ENCODE measurements at places on chromosomes 7 and 10.

- DNase-seq = no peak
Observed at GRCh38 chr7:117375380-117375779, 51.9 kb downstream of the ASZ1 start.

- DNase-seq = no peak
Observed at GRCh38 chr10:60537697-60538096, 148.0 kb upstream of the ANK3 start.

GRCh38 chr10:123962756-123963530 lies 71.3 kb upstream of the CPXM2 start:
- no peak for DNase-seq

- no peak for DNase-seq
Observed at GRCh38 chr10:104233817-104234216, 1.7 kb upstream of the CFAP43 start.

- no peak for DNase-seq
Observed at GRCh38 chr10:31912289-31912688, 16.3 kb downstream of the ARHGAP12 start.

DNA sequence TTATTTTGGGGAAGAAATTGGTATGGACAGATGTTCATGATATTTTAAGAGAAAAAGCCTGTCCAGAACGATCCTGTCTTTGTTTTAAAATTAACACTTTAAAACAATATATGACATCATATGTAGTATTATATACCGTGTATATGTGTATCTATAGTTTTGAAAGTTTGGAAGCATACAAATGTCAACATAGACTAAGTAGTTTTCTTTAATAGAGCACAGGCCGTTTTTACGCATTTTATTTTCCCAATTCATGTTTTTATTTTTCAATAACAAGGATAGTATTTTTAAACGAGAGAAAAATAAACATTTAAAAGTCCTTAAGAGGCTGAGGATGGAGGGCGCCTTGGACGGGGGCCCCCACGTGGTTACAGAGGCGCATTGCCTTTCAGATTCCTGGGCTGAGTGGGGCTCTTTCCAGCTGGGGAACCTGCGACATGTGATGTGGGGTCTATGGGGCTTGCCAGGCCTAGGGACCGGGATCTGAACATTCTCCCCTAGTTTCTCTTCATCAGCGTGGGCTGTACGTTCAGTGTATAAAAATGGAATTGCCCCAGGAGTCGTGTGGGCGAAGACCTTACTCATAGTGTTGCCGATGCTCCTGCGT lies 127.8 kb upstream of the ZNF746 start:
- peak; percentile 82 for DNase-seq

GRCh38 chr7:158865462-158865922 lies 9.1 kb downstream of the DYNC2I1 start:
- no peak for DNase-seq

DNA sequence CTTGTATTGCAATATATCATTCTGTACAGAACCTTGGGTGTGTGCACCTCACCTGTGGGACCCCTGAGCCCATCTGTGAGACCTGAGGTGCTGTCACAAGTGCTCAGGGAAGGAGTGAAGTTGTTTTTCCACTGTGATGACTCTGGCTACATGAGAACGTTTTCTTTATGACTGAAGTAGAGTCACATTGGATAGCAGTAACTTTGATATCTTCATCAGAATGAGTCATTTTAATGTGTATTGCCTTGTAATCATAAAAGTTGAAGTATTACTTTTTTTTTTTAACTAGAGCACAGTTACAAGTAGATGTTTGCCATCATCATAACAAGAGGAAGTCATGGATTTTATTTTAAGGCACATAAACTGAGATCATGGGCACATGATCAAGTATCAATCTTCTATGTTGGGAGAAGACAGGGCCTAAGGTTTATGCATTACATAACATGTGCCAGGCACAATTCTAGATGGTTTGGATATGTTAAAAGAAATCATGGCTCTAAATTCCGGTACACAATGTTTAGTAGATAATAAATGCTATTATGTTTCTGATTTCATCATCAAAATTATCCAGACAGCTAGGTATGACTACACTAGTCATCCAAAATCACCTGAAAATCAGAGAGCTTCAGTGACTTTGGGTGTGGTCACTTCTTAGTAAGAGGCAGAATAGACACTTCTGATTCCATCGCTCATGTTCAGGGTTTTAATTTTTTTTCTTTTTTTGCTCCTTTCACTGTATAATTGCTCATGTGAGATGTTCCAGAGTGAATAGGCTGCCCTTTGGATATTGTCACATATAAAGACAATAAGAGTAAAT lies 82.7 kb upstream of the KLF6 start:
- DNase-seq = no peak

DNA sequence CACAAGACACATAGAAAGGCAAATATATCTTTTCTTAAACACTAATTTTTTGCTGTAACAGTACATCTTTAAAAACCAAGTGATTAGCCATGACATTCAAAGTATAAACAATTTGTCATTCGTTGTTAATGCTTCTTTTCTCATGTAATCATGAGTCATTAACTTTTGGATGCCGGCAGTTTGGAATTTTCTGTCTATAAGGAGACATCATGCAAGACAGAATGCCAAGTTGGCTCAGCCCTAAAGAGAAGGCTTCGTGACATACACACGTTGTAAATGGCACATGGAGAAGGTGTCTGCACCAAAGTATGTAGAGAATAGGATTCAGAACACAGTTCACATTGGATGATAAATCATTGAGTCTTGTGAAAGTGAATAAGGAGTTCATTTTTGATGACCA lies 35.9 kb downstream of the CCDC3 start:
- DNase-seq = no peak

- no peak for DNase-seq
Observed at GRCh38 chr7:129095258-129095657, 40.3 kb upstream of the TNPO3 start.

- no peak for DNase-seq
Observed at GRCh38 chr10:112497347-112497950, 50.4 kb downstream of the VTI1A start.

GRCh38 chr10:5631936-5632335 lies 34.5 kb downstream of the ASB13 start:
- DNase-seq = no peak

GRCh38 chr7:95558864-95559263 lies 37.5 kb downstream of the PDK4 start:
- no peak for DNase-seq

- peak; percentile 10 for DNase-seq
Observed at GRCh38 chr7:130667593-130668257, 823 bp downstream of the COPG2 start.

DNA sequence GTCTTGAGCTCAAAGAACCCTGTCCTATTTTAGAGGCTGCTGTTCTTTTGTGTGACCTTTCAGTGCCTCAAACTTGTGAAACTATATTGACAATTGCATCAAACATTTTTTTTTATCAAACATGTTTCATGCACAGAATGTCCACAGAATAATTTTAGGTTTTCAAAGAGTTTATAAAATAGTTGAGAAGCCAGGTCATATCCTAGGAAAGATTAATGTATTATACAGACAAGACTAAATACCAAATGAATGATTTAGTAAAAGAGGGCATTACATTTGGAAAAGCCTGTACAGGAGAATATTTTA lies 67.0 kb downstream of the CDK6 start:
- DNase-seq = no peak

DNA sequence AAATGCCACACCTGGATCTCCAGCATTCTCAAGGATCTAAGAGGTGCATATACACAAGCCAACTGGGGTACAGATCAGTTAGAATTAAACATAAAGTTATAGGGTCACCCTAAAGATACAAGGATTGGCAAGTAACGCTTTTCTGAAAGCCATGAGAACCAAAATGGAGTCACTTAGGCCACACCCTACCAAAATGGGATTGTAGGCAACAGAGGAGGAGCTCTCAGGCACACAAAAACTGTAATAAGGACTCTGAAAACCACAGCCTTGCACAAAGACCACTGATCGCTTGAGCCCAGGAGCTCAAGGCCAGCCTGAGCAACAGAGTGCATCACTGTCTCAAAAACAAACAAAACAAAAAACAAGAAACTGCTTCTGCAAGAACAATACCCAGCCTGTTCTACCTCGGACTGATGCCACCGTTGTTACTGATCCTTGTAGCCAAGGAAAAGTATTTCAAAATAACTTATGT lies 35.5 kb downstream of the SVOPL start:
- DNase-seq = no peak

GRCh38 chr10:75596930-75597620 lies 165.7 kb downstream of the LRMDA start:
- DNase-seq = no peak

- no peak for DNase-seq
Observed at GRCh38 chr10:78599122-78599853, 469.5 kb upstream of the ZMIZ1 start.

DNA sequence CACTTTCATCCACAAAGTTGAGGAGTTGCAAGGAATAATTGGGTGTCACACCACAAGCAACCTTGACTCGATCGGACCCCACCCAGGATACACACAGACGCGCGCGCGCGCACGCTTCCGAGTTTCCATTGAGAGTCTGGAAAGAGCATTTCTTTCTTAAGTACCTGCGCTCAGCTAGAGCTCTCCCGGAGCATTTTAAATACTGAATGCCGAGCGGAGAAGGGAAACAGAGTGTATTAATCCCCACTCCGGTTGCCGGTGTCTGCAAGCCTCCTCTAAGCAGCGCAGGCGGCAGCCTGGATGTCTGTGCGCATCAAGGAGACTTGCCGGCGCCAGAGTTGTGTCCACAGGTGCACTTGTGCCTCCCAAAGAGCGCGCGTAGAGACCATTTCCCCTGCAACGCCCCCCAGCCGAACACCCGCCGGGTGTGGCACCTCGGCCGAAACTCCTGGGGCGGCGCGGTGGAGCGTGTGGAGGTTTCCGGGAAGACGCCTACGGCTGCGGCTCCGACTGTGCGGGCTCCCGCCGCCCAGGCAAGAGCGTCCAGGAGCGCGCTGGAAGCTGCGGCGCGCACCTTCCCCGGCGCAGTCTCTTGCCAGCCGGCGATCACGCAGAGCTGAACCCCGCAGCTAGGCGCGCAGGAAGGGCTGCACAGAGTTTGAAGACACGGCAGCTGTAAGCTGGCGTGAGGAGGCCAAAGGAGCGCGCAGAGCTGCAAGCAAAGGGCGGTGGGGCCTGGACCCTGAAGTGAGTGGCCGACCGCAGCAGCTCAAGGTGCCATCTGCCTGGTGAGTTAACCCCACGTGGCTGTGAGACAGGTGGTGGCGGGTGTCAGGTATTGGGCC lies 1.1 kb upstream of the FEZF1 start:
- peak; percentile 51 for DNase-seq

DNA sequence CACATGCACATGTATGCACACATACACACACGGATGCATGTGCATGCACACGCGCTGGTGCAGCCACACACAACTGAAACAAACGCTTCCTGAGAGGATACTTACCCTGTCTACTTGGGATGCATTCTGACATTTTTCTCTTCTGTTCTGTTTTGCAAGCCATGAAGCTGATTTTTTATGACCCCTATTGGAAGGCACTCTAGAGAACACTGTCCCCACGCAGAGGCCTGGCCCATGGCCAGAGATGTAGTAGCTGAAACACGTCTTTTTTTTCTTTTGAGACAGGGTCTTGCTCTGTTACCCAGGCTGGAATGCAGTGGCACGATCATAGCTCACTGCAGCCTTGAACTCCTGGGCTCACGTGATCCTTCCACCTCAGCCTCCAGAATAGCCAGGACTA lies 47.9 kb downstream of the VWA2 start:
- DNase-seq = no peak

GRCh38 chr10:4736183-4736582 lies 89.8 kb upstream of the AKR1E2 start:
- DNase-seq = no peak

- DNase-seq = no peak
Observed at GRCh38 chr10:74675484-74675883, 150.9 kb upstream of the KAT6B start.

DNA sequence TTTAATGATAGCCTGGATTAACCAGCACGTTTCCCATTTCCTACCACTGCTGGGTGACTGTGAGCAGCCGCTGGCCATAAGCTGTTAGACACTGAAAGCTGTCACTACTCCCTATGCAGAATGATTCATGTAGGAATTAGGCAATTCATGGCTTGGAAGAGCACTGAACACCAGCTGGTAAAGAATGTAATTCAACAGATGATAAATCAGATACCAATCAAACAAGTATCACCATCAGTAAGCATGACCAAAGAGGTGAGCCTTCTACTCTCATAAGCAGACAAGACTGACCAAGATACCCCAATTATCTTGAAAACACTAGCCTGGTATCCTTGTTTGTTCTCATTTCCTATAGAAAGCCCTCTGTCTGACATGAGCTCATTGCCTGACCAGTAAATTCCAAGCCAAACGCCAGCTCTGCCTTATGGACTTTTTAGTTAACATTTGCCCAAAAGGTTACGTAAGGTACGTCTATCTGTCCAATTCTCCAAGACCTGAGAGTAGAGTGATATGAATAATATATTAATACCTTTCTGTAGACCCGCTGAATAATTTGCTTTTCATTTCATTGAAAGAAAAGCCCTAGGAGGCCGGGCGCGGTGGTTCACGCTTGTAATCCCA lies 127.7 kb downstream of the ELMO1 start:
- DNase-seq = no peak
